ENCODE measurements at places on chromosomes 6 and 20.

GRCh38 chr20:25247000-25247517 lies 826 bp upstream of the PYGB start:
- peak; percentile 81 for DNase-seq

DNA sequence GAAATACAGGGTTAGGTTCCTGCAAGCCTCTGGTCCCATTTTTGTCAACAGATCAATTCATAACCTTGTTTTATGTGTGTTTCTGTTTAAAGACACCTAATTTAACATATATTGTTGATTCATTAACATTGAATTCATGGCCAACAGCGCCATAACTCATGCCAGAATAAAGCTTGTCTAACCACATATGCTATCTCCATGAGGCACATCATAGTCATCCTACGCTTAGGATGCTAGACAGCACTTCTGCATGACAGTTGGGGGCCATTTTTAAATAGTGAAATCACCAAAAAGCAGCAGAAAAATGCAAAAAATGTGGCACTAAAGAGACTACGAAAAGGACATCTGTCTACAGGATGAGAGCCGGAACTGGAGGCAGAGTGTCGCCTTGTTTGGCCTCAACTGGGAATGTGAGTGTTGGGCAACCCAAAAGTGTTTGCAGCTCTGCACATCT lies 37.9 kb downstream of the TRAM2 start:
- no peak for DNase-seq

GRCh38 chr6:10687582-10687981 lies 6.8 kb downstream of the C6orf52 start:
- DNase-seq: no peak

- DNase-seq: peak; percentile 85
Measured at GRCh38 chr6:26183237-26183580, 96.0 kb downstream of the HFE start.

GRCh38 chr6:6331393-6331792 lies 10.9 kb upstream of the F13A1 start:
- no peak for DNase-seq

- DNase-seq: no peak
Measured at GRCh38 chr20:63821811-63822210, 9.3 kb downstream of the ZBTB46 start.

GRCh38 chr6:96194675-96195074 lies 178.9 kb downstream of the FUT9 start:
- no peak for DNase-seq

DNA sequence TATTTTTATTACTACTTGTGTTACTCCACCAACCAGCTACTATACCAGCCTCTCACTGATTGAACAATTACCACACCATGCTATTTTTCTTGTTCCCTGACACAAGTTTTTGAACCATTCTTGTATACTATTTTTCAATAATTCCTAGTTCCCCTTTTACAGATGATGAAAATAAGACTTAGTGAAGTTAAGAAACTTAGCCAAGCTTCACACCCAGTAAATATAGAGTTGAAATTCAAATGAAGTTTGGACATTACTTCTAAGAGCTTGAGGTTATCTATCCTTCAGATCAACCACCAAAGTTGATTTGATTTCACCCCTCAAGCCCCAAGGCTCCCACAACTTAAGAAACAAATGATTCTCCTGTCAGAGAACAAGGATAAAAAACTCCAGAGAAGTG lies 13.1 kb upstream of the BCAS1 start:
- DNase-seq: no peak

GRCh38 chr20:61880706-61881105 lies 185.0 kb downstream of the TAF4 start:
- DNase-seq: no peak

GRCh38 chr6:1123386-1124375 lies 188.2 kb upstream of the FOXQ1 start:
- no peak for DNase-seq

- DNase-seq: no peak
Measured at GRCh38 chr6:140045116-140045515, 670.7 kb upstream of the CITED2 start.

GRCh38 chr6:133243723-133244305 lies 2.7 kb downstream of the EYA4 start:
- no peak for DNase-seq

DNA sequence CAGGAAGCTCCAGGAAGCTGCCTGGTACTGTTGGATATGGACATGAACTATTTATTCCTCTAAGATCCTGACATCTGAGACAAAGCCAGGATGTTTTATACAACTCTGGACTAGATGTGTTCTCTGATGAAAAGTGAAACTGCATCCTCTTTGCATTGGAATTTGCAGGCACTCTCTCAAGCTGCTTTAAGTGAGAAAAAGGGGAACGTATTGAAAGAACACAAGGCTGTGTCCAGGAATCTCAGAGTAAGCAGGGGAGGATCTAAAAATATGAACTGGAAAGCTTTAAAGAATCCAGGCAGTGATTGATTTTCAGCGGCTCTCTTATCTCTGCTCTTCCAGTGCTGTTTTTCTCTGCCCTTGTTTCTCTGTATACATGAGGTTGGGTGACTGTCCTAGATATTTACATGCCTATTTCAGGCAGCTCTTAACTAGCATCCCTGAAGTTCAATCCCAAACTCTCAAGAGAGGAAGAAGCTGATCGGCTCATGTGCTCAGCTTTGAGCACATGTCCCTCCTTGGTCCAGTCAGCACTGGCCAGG lies 193.8 kb downstream of the PLCB4 start:
- DNase-seq: no peak

DNA sequence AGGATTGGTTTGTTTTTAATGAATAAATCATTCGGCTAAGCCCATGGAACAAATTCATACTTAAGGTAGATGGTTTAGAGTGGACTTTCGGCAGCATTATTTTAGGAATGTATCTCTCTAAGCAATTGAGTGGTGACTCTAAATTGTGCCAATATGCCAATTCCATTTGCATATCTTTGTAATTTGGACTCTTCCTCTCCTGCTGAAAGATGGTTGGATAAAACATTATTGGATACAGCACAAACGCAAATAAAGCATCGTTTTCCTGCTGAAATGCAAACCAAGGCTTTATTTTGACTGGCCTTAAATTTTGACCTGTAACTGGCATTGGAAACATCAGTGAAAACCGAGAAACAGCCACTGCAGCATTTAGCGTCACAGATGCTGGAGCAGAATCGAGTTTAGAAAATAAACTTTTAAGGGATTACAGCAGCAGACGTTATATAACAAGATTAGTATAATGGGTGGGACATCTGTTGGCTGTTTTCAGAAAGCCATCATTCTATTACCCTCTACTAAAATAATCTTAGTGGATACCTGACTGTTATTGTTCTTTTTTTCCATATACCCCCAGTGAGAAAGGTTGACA lies 726.0 kb downstream of the KIF16B start:
- DNase-seq: no peak

DNA sequence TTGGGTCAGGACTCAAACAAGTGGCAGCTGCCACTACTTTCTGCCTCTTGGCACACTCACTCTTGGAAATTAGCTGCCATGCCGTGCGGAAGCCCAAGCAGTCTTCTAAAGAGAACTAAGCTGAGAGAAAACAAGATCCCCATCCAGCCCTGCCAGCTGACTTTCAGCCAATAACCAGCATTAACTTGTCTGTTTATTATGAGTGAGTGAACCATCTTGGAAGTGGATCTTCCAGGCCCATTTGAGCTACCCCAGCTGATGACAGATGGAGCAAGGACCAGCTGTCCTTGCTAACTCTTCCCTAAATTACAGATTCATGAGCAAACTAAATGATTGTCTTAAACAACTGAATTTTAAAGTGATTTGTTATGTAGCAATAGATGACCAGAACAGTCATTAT lies 73.9 kb upstream of the RBM24 start:
- no peak for DNase-seq

DNA sequence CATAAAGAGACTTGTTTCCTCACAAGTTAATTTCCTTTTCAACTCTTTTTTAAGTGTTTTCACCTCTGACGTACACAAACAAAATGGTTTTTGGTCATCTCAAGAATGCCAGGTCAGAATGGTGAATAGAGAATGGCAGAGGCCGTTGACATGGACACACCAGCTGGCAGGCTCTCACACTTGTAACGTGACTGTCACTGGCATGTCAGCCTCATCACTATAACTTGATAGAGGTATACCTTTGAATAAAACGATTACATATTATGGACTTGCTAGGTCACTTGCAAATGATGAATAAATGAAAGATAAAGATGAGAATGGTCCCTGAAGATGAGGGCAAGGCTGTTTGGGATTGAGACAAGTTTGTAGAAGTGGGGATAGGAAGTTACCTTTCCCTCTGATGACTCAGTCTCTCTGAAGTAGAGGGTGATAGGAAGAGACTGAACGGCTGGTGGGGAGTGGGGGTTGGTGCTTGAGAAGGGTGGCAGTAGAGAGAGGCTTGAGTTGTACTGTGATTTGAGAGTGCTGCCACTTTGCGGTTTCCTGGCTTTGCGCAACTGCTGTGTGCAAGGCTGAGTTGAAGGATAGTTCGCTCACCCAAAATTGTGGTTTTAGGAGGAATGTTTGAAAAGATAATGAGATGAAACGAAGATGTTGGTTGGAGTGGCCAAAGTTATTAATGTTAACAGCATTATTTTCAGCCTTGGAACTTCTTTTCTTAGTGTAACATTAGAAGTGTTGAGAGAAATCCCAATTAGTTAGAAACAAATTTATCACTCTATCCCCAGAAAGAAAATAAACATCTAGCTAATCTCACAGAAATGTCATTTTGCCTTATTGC lies 30.3 kb downstream of the TBPL1 start:
- DNase-seq: no peak

- no peak for DNase-seq
Measured at GRCh38 chr20:49516916-49517804, 34.7 kb upstream of the KCNB1 start.

- DNase-seq: no peak
Measured at GRCh38 chr6:106069478-106069877, 16.7 kb upstream of the PRDM1 start.

DNA sequence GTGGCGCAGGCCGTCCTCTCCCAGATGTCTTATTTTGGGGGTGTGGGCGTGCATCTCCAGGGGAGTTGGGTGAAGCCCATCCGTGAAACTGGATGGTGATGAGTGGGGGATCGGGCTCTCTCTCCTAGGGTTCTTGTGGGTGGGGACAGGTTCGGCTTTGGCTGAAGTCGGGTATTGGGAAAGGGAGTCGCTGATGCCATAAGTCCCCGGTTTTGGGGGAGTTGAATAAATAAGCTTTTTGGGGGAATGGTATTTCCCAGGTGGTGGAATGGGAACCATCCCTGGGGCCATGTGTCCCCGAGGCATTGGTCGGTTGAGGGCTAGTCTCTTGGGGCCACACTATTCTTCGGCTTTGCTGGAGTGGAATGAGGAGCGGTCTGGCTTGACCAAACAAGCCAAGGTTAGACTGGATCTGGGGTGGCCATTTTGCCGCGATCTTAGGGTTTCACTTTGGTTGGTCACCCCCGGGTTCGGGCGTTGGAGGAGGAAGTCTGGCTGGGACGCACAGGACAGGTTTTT lies 481 bp downstream of the ZNF133 start:
- peak; percentile 32 for DNase-seq

- DNase-seq: no peak
Measured at GRCh38 chr6:87407561-87407900, 241 bp upstream of the CFAP206 start.

- no peak for DNase-seq
Measured at GRCh38 chr6:159324596-159324995, 155.4 kb downstream of the FNDC1 start.

DNA sequence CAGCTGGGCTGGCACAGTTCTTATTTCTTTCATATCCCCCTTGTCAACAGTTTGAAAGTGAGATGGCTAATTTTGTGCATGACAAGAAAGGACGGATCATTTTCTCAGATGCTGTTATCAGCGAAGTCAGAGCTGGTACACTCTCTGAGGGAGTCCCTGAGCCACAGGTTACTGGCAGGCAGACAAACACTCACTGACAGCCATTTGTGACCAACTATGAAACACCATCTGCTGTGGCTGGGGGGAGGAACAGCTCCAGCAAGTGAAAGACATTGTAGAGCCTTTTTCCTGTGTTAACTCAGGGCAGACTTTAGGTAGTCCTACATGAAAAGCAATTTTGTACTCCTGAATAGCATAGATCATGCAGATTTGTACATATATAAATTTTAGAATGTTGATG lies 22.2 kb downstream of the OLIG3 start:
- DNase-seq: no peak

DNA sequence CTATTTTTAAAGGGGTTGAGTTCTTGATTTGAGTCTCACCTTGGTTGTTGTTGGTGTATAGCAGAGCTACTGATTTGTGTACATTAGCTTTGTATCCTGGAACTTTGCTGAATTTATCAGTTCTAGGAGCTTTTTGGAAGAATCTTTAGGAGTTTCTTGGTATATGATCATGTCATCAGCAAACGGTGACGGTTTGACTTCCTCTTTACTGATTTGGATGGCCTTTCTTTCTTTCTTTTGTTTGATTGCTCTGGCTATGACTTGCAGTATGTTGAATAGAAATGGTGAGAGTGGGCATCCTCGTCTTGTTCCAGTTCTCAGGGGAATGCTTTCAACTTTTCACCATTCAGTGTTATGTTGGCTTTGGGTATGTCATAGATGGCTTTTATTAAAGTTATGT lies 64.0 kb downstream of the CDYL start:
- DNase-seq: no peak

GRCh38 chr6:161192636-161193411 lies 81.0 kb downstream of the AGPAT4 start:
- no peak for DNase-seq

GRCh38 chr20:61989741-61990140 lies 75.9 kb downstream of the TAF4 start:
- no peak for DNase-seq

- no peak for DNase-seq
Measured at GRCh38 chr20:22404419-22405170, 179.8 kb downstream of the FOXA2 start.
